ENCODE measurements at places on chromosomes 3 and 15.
A peak's percentile ranks its signal among the peaks of the same experiment; 100 is the strongest.

- no peak for DNase-seq
Measured at GRCh38 chr3:116281313-116282143, 163.8 kb downstream of the LSAMP start.

DNA sequence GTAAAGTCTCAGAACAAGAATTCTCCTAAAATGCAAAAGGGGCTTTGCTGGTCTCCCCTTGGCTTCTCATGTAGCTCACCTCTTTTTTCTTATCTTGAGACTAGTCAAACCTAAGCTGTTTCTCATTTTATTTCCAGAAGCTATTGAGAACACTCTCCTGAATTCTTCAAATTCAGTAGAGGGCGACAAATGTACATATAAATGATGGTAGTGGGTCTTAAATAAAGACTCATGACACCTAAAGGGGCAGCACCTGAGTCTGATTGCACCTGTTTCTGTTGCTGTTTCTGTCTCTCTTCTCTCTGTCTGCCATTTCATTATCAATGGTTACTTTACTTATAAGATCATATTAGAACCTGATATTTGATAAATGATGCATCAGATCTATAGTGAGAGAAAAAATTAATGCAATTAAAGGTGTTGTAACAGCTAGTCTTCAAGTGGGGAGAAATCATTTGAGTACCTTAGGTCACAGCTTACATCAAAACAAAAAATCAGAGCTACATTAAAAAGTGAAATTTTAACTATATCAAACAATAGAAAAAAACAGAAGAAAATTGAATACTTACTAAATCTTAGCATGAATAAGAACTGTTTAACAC is 7.0 kb downstream of the ADIPOQ start:
- DNase-seq: peak; percentile 66

GRCh38 chr3:190568036-190568435 is 54.2 kb downstream of the IL1RAP start:
- peak; percentile 22 for DNase-seq

DNA sequence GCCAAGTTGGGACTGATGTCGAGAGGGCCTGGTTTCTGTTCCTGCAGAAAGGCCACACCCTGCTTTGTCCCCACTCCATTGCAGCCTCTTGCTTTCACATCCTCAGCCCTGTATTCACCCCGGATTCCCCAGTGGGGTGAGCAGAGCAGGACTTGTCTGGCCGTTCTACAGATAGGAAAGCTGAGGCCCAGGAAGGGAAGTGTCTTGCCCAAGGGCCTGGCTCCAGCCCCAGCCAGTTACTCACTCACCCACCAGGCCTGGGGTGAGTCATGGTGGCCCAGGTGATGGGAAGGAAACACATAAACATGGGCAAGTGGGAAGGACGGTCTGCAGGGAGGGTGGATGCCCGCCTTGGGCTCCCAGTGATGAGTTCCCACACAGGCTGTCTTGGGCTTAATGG is 6.1 kb upstream of the DUSP7 start:
- peak; percentile 86 for DNase-seq

- no peak for DNase-seq
Measured at GRCh38 chr15:64146041-64146440, 5.5 kb upstream of the SNX22 start.

DNA sequence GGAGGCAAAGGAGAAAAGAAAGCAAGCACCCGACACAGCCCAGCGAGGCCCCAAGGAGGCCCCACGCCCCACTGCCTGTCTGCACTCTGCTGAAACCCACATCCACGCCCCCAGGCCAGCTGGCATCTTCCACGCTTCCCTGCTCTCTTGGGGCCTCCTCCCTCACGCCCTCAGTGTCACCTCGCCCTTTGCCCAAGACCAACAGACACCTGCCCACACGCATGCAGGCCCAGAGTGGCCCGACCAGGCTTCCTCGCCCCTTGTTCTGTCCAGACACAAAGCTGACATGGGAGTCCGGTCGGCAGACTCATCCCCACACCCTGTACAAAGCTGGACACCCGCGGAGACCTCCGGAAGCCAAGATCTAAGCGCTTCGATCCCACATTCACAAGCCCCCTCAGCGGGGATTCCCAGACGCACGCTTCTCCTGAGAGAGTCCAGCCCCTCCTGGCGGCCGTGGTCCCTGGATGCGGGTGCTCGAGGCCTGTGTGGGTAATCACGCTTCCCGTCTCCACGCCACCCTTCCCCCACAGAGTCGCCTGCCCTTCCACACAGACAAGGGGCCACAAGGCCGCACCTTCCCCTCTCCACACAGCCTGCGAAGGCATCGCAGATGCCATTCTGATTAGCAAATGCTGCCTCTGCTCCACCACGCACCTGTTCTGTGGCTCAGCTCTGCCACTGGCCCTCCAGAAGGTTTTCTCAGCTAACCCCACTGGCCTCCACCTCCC is 176.6 kb downstream of the XXYLT1 start:
- no peak for DNase-seq

DNA sequence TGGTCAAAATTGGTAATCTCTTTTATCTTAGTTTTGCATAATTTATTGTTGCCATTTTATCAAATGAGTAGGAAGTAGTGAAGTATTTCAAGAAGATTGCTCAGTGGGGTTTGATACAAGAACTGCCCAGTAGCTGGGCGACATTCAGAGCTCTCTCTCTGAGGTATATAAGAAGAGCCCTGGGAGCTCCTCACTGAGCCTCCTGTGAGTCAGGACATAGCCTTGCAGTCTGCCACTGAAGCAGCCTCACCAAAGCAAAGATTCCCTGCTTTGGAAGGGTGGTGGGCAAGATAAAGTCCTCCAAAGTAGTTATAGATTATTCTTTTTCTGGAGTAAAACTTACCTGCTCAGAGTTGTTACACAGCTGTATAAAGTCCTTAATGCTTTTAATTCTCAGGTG is 26.1 kb downstream of the SKIL start:
- DNase-seq: peak; percentile 18

DNA sequence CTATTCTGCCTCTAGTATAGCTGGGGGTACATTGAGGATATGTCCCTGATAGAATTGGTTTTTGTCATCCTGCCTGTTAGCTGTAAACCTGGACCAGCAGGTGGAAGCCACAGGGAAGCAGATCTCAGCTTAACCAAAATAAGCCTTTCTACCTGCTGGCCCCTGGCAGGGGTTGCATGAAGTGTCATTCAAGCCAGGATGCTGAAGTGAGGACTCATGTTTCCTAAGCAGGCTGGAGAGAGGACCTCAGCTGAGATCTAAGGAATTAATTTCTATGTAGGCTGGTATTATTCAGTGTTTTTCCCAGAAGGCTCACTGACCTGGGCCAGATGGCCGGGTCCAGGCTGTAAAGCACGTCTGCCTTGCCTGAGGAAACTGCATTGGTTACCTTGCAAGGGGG is 128.9 kb downstream of the MEGF11 start:
- no peak for DNase-seq

DNA sequence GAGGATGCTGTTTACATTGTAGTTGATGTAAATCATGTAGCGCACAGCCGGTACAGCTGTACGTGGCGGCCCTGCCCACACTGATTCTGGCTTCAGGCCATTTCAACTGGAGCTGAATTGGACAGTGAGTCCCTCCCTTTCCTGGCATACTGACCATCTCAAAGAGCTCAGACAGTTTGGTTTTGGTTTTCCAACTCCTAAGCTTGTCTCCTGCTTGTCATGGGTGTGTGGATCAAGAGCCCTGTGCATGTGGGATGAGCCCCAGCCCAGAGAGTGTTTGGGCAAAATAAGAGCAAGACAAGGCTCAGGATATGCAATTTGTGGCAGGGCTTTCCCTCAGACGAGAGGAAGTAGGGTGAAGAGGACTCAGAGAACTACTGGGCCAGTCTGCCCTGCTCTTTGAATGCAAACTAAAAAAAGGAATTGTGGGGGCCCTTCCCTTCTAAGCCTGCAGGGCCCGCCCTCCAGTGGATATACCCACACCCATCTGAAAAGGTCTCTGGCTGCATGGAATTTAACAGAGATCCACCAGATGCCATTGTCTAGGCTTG is 13.3 kb downstream of the ITGA11 start:
- DNase-seq: peak; percentile 65

GRCh38 chr3:66993082-66993481 is 5.0 kb upstream of the KBTBD8 start:
- DNase-seq: no peak

DNA sequence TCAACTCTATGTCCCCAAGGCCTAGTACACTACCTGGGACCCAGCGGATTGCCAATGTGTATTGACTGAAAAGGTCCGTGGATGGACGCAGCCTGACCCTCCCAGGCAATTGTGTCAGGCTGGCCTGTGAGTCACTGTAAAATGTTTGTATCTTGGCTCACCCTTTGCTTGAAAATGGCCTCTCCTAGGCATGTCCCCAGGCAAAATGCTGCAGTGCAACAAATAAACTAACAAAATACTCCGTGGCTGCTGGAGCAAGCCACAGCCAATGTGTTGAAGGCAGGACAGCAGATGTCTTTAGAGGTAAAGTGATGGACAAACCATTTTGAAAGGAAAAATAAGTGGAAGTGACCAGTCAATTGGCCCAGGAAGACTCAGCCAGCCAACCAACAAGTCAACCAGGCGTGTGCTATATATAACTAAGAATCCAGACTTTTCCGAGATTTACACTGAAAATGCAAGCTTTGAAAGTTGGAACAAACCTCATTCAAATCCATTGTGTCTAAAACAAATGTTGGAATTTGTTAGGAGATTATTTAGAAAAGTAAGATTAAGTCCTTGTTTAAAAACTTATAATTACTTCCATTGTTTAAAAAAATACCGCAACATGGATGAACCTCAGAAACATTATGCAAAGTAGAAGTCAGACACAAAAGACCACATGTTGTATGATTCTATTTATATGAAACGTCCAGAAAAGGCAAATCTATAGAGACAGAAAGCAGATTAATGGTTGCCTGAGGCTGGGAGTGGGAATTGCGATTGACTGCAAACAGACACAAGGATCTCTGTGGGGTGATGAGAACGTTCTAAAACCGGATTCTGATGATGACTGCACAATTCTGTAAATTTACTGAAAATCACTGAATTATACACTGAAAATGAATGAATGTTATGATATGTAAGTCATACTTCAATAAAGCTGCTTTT is 191.2 kb downstream of the TLE3 start:
- no peak for DNase-seq

DNA sequence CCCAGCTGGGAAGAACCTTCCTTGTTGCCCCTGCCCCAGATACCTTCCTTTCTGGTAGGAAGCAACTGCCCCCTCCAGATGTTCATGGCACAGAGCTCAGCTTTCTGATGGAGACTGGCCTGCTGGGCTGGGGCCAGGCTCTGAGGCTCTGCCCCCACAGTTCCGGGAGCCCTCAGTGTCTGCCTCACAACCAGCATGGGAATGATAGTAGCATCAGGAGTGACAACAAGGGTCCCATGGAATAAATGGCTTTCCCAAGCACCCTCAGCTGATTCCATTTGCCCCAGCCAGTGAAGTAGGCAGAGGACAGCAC is 65.6 kb upstream of the IQSEC1 start:
- DNase-seq: no peak

GRCh38 chr15:78075490-78076230 is 1.9 kb downstream of the TBC1D2B start:
- DNase-seq: peak; percentile 92

- DNase-seq: no peak
Measured at GRCh38 chr3:186105543-186105942, 3.3 kb downstream of the ETV5 start.

GRCh38 chr3:163058031-163058854 is 1561.6 kb downstream of the OTOL1 start:
- DNase-seq: peak; percentile 20

- no peak for DNase-seq
Measured at GRCh38 chr3:24578951-24579421, 84.3 kb upstream of the THRB start.

DNA sequence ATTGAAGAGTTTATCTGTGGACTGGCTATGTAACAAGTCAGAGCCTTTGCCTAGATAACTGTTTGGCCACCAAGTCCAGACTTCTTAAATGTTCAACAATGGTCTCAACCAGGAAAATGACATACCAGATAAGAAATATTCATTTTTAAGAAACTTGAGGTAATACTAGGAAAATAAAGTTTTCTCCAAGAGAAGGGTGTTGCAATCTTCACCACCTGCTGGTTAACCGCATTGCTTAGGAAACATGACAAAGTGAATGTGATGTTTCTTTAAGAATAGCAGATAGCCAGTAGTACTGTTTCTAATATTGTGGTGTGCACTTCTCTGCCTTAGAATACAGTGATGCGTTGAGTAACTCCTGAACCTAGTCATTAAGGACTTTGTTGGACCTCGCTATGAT is 321.5 kb upstream of the CADM2 start:
- no peak for DNase-seq

DNA sequence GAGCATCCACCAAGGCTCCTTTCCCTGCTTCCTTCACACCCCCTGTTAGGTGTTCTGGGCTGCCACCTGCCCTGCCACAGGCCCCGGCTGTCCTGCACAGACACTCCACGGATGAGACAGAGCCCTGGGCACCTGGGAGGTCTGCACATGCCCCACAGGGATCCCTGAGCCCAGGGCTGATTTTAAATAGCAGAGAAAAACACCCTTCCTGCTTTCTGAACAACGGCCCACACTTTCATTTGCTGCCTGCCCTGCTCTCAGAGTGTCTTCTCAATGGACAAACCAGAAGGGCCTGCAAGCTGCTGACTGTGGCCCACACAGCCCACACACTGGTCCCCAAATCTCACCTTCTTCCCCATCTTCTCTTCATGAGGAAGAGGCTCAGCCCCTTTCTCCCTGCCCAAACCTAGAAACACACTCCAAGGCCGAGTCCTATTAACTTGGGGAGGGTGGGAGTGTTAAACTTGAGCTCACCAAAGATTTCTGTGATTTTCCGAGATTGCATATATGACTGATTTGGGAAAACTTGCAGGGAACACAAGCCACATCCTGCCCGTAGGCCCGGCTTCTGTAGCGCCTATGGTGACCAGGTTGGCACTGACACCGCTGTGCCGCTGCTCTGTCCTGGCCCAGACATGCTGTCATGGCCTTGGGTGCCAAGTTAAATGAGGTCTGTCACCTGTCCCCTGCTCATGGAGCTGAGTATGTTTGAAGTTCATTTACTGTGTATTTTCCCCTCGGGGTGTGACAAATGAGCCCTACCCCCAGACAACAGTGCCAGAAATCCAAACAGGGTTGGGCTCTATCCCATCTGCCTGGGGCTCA is 47.2 kb upstream of the KLF13 start:
- DNase-seq: no peak

DNA sequence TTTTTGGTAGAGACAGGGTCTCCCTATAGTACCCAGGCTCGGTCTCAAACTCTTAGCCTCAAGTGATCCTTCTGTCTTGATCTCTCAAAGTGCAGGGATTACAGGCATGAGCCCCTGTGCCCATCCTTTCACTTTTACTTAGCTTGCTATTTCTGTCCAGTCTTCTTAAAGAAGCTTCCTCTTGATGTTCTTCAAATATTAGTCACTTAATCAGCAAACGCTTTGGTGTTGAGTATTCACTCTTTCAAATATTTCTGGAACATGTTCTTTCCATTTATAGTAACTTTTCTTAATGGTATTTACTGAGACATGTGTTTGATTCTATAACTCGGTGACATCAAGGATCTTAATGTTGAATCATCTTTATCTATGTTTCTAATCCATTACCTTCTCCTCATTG is 122.1 kb downstream of the CNTN6 start:
- peak; percentile 57 for DNase-seq

GRCh38 chr3:40476478-40477470 is at the start of gene ZNF619:
Gene ZNF619, plus strand, starts transcription at chr3:40477122. Its CDS starts 858 bp downstream, at chr3:40477980.
- peak; percentile 85 for DNase-seq

- peak; percentile 59 for DNase-seq
Measured at GRCh38 chr3:99781761-99782160, 35.9 kb upstream of the CMSS1 start.

GRCh38 chr3:43334976-43335375 is 48.6 kb downstream of the SNRK start:
- DNase-seq: no peak

GRCh38 chr3:155745795-155746550 is 1.1 kb upstream of the PLCH1 start:
- DNase-seq: no peak

GRCh38 chr15:91975241-91975978 is 121.9 kb downstream of the SLCO3A1 start:
- DNase-seq: no peak
